ENCODE measurements at places on chromosomes 3 and 15.

- no peak for DNase-seq
These were observed 235.3 kb downstream of the ABHD5 start for GRCh38 chr3:43926055-43926454.

- no peak for DNase-seq
These were observed 700 bp upstream of the BLM start for GRCh38 chr15:90716317-90716975.

DNA sequence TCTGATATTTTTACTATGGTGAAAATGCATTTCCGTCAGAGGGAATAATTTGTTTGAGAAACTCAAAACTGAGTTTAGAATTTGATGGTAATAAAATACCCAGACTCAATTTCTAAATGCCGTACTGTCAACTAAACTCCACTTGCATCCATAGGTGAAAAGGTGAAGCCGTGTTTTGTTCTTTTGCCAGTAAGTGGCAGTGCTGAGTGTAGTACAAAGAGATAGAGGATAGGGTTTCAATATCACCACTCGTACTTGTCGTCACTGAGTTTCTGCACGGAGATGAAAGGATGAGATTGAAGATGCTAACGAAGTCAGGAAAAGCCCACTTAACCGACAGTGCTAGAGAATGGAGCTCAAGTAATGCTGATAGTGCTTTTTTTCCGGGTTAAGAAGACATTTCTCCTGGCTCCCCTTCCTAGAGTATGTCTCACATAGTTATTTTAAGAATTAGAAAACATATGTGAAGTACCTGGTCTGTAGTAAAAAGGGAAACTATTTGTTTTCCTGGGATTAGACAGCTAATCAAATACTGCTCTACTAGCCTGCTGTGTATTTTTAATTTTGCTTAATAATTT lies 345.1 kb downstream of the IL5RA start:
- peak; percentile 7 for DNase-seq

DNA sequence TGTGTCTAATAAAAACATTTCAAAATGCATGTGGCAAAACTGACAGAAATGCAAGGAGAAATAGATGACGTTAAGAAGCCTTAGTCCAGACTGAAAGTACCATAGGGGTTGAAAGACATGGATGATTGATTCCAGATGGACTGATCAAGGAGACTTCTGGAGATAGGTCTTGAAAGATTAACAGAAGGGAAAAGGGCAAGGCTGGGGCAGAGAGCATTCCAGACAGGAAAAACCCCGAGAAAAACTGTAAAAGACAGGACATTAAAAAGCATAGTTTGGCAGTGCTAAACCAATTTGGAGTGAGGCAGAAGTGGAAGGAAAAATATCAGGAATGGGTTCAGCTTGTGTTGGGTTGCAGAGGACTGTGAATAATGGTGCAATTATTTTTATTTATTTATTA lies 375.2 kb upstream of the SGO1 start:
- DNase-seq = no peak

GRCh38 chr15:69562564-69562963 lies 109.9 kb downstream of the RPLP1 start:
- no peak for DNase-seq

DNA sequence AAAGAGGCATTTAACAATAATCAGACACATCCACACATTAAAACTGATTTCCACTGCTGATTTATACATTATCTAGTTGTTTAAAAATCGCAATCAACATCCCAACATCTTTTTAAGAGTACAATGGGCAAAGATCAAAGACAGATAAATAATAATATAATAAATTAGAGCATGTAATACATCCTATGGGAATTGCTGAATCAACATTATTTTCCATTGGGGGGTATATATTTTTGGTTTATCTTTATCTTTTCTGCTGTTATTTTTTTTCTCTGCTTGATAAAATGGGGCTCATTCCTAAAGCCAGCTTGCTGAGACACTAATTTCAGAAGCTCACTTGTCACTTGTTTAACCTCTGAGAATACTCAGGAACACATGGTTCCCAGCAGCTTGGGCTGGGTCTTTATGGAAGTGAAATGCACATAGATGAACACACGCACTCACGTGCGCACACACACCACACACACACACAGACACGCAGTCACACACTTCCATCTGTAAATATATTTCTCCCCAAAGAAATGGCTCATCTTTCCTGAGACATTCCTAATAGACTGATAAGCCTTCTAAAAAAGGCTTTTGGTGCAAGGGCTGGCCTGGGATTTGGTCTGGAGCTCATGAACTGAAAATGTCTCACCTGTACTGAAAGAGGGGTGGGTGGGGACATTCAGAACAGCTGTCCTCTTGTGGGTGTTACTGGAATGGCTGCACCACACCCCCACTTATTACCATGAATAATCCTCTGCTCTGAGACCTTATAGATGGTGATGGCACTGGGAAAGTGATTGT lies 3.5 kb upstream of the PPIB start:
- no peak for DNase-seq

DNA sequence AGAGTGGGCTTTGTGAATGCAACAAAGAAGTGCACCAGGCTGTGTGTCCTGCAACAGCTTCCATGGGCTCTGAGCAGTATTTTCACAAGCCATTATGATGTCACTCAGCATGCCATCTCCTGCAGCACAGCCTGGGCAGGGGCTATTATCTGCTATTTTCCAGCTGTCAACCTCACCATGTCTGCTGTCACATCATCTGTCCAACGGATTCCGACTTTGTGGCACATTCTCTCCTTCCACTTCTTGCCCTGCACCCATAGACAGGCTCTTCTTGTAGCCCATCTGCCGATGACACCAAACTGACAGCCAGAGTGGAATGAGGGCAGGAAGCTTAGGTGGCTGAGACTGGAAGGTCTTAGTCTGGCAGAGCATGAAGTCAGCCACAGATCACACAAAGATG lies 691.9 kb downstream of the NTRK3 start:
- no peak for DNase-seq

DNA sequence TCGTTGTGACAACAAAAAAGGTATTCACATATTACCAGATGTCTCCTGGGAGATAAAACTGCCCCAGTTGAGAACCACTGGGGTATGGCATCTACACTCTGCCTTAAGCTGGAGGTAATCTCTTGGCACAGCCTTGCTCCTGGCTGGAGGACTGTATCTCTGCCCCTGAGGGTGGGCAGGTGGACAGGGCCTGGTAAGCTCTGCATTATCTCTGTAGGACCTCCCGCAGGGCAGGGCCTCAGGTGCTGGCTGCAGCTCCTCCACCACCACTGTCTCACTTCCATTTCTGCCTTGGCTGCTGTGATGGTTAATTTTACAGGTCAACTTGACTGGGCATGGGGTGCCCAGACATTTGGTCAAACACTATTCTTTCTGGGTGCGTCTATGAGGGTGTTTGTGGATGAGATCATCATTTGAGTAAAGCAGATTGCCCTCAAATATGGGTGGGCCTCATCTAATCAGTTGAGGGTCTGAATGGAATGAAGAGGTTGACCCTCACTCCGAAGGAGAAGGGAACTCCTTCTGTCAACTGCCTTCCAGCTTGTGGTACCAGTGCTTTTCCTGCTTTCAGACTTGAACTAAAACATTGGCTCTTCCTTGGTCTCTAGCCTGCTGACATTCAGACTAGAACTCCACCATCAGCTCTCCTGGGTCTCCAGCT lies 9.8 kb upstream of the RHCG start:
- DNase-seq = no peak

DNA sequence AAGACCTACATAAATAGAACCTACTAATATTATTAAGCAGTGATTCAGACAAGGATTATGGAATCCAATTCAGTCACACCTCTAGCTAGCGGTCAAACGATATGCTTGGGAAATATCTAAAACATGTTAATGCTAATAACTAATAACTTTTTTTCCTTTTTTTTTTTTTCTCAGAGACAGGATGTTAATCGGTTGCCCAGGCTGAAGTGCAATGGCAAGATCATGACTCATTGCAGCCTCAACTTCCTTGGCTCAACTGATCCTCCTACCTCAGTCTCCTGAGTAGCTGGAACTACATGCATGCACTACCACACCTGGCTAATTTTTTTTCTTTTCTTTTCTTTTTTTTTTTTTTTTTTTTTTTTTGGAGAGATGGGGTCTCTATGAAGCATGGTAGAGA lies 124.1 kb downstream of the NR2E3 start:
- DNase-seq = no peak

DNA sequence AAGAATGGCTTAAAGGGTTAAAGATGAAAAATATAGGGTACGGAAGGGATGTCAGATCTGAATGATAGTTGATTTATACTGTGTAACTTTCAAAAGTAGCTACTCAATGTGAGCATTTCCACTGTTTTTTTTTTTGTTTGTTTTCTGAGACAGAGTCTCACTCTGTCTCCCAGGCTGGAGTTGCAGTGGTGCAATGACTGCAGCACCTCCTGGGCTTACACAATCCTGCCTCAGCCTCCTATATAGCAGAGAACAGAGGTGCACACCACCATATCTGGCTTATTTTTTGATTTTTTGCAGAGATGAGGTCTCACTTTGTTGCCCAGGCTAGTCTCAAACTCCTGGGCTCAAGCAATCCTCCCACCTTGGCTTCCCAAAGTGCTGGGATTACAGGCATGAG lies 9.9 kb upstream of the PXK start:
- DNase-seq = no peak
